ENCODE measurements at places on chromosomes 5 and 9.
A peak's percentile ranks its signal among the peaks of the same experiment; 100 is the strongest.

DNA sequence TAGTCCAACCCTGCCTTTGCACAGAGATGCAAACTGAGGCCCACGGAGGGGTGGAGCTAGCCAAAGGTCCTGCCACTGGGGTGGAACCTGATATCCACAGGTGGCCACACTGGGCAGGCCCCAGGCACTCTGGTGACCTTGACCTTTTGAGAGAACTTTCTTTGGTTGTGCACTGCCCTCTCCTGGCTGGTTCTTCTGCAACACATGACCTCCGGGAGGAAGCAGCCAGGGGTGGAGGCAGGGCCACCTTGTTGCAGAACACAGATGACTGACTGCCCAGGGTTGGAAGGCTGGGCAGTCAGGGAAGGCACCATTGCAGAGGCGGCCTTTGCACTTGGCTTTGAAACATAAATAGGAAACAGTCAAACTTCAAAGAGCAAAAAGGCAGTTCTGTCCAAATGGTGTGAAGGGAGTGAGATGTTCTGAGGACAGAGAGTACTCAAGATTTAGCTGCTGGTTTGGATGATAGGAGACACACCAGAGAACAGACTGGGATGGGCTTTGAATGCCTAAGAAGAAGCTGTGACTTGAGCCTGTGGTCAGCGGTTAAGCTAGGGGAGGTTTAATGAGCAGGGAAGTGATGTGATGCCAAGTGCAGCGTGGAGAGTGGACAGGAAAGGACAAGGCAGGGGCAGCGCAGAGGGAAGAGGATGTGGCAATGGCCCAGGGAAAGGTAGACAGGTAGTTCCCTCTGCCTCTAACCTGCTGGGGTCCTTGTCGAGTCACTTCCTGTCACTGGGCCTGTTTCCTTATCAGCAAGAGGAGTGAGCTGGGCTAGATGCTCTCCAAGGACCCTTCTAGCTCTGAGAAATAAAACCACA is 6.8 kb upstream of the TCOF1 start:
- peak; percentile 67 for DNase-seq

GRCh38 chr5:170986598-170986997 is 124.8 kb downstream of the RANBP17 start:
- no peak for DNase-seq

GRCh38 chr5:109199289-109199688 is 210.5 kb downstream of the PJA2 start:
- no peak for DNase-seq

- no peak for DNase-seq
Measured at GRCh38 chr5:91443761-91444467, 60.8 kb upstream of the ARRDC3 start.

DNA sequence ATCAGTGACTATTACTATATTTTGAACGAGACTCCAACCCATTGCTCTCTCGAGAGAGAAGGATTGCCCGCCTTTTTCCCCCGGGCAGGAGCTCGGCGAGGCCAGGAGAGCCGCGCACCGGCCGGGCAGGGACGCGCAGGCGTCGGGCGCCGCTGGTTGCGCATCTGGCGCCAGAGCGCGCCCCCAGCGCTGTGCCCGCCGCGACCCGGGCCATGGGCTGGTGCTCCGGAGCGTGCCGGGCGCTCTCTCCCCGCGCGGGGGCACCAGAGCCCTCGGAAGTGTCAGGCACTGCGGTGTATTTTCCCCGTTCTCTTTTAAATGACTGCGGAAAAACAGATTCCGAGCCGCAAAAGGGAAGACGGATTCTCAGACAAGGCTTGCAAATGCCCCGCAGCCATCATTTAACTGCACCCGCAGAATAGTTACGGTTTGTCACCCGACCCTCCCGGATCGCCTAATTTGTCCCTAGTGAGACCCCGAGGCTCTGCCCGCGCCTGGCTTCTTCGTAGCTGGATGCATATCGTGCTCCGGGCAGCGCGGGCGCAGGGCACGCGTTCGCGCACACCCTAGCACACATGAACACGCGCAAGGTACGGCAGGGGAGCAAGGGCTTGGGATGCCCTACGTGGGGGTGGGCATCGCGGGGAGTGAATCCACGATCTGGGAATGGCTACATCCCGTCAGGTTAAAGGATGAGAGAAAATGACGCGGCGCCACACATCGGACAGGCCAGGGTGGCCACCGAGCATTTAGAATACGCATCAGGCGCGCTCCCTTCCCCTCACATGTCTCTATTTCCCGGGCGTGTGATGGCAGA is 1.1 kb upstream of the NTRK2 start:
- DNase-seq: peak; percentile 58

DNA sequence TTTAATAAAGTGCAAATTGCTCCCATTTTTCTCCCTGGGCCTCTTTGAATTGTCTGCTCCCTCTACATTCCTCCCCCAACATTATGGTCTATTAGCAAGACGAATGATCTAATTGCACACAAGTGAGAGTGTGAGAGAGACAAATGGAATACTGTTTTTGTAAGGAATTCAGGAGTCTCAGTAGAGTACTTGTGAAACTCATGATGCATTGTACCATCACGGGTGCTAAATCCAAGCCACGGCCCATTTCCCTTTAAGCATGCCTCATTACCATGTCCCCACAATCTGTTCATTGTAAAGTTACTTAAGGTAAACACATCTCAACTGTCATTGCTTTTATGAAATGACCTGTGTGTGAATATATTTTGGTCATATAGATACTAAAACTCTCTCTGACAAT is 62.8 kb downstream of the CD180 start:
- no peak for DNase-seq

GRCh38 chr9:14941501-14942405 is 31.5 kb upstream of the FREM1 start:
- no peak for DNase-seq

GRCh38 chr5:151673421-151673820 is 13.3 kb downstream of the SPARC start:
- no peak for DNase-seq

DNA sequence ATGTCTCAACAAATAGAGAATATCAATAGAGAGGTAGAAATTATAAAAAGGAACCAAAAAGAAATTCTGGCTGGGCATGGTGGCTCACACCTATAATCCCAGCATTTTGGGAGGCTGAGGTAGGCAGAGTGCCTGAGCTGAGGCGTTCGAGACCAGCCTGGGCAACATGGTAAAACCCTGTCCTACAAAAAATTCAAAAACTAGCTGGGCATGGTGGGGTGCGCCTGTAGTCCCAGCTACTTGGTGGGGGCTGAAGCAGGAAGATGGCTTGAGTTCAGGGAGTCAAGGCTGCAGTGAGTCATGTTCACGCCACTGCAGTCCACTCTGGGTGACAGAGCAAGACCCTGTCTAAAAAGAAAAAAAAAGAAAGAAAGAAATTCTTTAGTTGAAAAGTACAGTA is 24.9 kb downstream of the IPPK start:
- DNase-seq: no peak

GRCh38 chr5:110096419-110096818 is 406.7 kb downstream of the MAN2A1 start:
- DNase-seq: no peak

GRCh38 chr5:36666274-36666673 is 59.9 kb downstream of the SLC1A3 start:
- no peak for DNase-seq

- DNase-seq: peak; percentile 32
Measured at GRCh38 chr9:131697908-131698617, 41.8 kb downstream of the RAPGEF1 start.

DNA sequence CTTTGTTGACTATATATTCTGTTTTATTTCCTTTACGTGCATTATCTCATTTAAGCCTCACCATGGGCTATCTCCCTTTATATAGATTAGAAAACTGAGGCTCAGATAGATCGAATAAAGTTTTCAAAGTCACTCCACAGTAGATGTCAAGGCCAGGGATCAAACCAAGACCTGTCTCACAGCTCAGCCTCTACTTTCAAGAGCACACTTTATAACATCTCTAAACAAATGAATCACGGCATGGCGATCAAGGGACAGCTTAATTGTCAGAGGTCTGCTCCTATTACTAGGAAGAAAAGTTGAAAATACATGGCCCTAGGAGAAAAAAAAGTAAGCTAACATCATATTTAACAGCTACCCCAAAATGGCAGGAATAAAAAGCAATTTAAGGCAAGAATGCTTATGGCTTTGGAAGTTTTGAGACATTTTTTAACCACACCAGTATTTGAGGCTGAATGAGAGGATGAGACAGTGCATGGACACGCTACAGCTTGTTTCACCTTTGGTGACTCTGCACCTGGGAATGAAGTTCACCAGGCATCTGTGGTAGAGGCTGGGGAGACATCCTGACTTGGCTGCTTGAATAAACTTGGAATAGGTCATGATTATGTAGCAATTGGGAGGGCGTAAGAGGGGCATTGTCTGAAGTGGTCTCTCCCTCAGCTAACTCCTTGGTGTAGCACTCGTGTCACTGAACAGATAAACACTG is 486.8 kb upstream of the WWC1 start:
- DNase-seq: no peak

DNA sequence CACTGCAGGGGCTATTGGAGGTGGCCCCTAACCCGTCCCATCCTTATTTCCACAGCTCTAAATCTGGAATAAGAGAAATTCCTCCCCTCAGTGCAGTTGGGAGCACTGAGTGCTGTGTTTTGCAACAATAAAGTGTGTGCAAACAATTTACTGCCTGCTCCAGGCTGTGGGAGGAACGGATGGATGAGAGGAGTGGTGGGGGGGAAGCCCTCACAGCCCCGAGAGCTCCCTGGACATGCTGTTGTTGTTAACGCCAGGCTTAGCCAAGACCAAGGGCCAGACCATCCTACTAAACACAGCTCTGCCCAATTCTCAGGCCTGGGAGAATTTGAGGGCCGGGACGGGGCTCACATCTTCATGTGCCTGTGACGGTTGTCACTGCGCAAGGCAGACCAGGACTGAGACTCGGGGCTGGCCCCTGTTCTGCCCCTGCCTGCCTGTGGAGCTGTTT is 200.2 kb downstream of the DAB2IP start:
- DNase-seq: no peak

- DNase-seq: peak; percentile 38
Measured at GRCh38 chr5:6633469-6634245, 417 bp downstream of the SRD5A1 start.

DNA sequence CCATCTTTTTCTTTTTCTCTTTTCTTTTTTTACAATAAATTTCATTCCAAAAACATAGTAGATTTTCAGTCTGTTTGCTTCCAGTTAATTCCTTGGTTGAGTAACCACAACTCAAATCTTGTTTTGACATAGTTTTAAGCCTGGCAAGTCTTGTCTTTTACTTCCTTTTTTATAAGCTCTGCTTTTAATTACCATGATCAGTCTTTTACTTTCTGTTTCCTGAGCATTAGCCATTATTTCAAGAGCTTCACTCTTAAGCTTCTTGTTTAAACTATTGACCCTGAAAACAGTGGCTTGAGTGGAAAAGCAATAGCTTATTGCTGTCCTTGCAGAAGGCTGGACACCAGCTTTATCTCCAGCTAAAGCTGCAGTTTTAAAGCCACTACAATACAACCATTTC is 1363.3 kb downstream of the MAT2B start:
- peak; percentile 58 for DNase-seq

DNA sequence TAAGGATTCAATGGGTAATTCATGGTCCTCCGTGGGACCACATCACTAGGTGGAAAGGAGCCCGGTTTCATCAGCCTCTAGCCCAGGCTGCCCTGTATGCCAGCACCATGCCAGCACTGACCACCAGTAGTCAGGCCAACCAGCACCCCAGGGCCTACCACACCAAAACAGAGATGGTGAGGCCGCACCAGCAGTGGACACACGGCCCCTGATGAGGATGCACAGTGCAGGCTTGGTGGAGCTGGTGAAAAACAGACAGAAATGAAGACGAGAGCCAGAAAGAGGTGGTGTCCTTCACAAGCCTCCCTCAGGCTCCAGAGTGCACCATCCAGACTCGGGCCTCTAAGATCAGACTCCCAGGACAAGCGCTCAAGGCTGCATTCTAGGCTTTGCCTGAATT is 128.2 kb downstream of the MED10 start:
- no peak for DNase-seq

GRCh38 chr5:10712574-10713366 is 48.3 kb downstream of the DAP start:
- no peak for DNase-seq

DNA sequence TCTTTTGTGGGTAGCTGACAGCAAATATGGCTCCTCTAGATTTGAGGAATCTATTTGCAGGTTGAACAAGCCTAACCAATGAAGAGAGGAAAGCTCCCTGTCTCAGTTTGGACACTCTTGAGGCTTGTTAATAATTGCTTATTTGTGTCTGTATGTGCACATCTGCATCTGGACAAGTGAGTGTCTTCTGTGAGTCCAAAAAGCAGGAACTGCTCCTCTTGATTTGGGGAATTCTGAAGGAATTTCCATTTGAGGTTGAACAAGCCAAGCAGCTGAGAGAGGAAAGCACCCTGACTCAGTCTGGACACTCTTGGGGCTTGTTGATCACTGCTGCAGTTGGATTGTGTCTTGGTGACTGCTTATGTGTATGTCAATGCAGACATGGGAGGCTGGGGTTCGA is 211.6 kb downstream of the DTWD2 start:
- DNase-seq: no peak

DNA sequence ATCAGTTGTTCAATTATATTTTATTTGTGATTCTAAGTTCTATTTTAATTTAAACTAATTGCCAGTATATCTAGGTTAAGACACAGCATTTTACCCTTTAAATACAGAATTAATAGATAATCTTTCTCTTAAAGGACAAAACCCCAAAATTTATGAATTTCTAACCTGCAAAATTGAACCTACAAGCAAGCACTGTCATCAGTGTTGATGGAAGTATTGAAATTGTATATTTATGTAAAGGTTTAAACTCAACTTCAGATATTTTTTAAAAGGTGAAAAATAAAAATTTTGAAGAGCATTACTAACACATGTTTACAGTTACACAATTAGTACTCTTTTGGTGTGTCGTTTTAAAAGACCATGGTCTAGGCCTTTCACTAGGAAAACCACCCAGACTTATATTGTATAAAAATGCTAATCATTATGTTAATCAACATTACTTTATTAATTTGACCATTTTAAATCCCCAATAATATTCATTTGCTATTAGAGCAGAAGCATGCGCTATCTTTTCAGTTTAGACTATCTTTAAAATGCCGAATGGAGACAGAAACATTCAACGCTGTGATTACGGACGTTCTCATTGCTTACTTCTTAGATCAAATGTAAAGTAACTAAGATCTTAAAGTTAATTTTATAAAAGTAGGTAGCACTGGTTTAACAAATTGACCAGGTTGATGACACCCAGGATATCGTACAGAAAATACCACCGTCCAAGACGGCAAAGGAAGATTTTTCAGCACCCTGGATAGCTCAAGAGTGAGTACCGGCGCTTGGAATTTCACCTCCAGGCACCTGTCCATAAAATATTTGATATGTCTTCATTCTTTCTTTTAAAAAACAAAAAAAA is 3.2 kb downstream of the OTP start:
- peak; percentile 32 for DNase-seq

DNA sequence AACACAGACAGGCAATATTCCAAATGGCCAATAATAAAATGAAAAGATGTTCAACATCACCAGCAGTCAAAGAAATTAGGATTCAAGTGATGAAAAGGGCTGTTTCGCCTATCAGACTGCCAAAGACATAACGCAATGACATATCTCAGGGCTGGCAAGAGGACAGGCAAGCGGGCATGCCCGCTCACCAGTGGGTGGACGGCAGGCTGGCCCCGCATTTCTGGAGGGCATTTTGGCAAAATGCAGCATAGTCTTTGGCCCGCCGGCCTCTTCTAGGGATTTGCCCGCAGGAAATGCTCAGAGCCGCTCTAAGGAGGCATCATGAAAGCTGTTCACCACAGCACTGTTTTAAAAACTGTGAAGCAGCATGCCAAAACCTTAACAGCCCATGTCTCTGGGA is 1.4 kb upstream of the PPP1R26 start:
- no peak for DNase-seq
